ENCODE measurements at places on chromosomes 3 and 15.
A peak's percentile ranks its signal among the peaks of the same experiment; 100 is the strongest.

- H3K27me3 ChIP-seq, result no peaks in the 10 kb centered on the region
- no peak for DNase-seq
- H3K4me1 ChIP-seq, result no peaks in the 10 kb centered on the region
- no peak overlapping the region for H3K4me3 ChIP-seq
- H3K36me3 ChIP-seq, result no peaks in the 10 kb centered on the region
These were observed 6.7 kb downstream of the SPPL2A start for GRCh38 chr15:50758712-50759205.

DNA sequence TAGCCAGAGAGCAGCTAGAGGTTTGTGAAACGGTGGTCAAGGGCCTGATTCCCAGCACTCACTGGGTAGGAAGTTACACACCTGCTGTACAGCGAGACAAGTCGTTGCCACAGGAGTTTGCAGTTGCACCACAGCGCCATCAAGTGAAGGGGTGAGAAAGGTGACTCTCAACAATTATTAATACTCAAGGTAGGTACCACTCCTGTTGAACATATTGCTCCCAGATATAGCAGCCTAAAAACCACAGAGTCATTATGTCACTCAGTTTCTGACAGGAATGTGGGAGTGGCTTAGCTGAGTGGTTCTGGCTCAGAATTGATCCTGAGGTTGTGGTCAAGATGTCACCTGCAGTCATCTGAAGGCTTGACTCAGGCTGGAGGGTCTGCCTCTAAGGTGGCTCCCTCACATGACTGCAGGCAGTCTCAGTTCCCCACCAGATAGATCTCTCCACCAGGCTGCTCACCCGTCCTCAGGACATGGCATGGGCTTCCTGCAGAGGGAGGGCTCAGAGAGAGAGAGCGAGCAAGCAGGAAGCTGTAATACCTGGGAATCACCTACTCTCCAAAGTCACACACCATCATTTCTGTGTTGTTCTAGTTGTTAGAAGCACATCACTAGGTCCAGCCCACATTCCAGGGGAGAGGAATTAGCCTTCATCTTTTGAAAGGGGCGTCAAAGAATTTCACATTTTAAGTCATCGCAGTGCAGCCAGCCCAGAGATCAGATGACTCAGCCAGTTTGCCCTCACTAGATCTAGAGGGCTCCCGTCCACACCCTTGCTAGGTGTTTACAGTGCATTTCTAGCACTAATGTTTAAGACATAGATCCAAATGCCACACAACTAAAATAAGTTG, 17.0 kb upstream of the ANO10 start:
- H3K36me3 ChIP-seq, result no peaks in the 10 kb centered on the region
- DNase-seq, result no peak

- H3K27me3 ChIP-seq, result no peaks in the 10 kb centered on the region
- no peak for DNase-seq
- H3K36me3 ChIP-seq, result no peaks in the 10 kb centered on the region
- H3K27ac ChIP-seq, result no peak overlapping the region
- no peak overlapping the region for H3K4me3 ChIP-seq
These were observed 41.1 kb downstream of the FGD5 start for GRCh38 chr3:14859880-14860279.

GRCh38 chr3:183490653-183491052, 62.2 kb upstream of the MCF2L2 start:
- H3K4me1 ChIP-seq, result no peaks in the 10 kb centered on the region
- no peaks in the 10 kb centered on the region for H3K27me3 ChIP-seq
- H3K4me3 ChIP-seq, result no peak overlapping the region

GRCh38 chr15:90038632-90039095, 37.5 kb downstream of the ZNF710 start:
- H3K4me3 ChIP-seq, result no peak overlapping the region
- H3K4me1 ChIP-seq, result peaks cover 4% of the 10 kb centered on the region
- DNase-seq, result no peak
- H3K36me3 ChIP-seq, result no peaks in the 10 kb centered on the region
- no peaks in the 10 kb centered on the region for H3K27me3 ChIP-seq
- H3K27ac ChIP-seq, result peak overlapping the region; percentile 1

DNA sequence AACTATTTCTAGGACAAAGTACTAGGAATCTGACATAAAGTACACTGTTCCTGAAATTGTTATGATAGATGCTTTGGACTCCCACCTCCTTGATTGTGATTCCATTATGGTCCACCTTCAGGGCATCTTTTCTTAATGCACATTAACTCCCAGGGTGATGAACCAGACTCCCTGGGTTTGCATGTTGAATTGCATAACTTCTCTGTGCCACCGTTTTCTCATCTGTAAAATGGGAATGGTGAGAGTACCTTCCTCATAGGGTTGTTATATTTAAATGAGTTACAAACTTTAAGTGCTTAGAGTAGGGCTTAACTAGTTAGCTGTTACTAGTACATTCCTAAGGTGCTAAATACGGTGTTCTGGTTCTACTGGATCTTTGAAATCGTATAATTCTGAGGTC, 81.9 kb downstream of the CMSS1 start:
- no peaks in the 10 kb centered on the region for H3K36me3 ChIP-seq
- H3K27me3 ChIP-seq, result no peaks in the 10 kb centered on the region
- H3K4me3 ChIP-seq, result no peak overlapping the region
- no peaks in the 10 kb centered on the region for H3K4me1 ChIP-seq

GRCh38 chr3:5059782-5060181, 62.3 kb upstream of the ARL8B start:
- H3K36me3 ChIP-seq, result no peaks in the 10 kb centered on the region
- no peaks in the 10 kb centered on the region for H3K27me3 ChIP-seq

- H3K27ac ChIP-seq, result no peak overlapping the region
- no peak for DNase-seq
- H3K4me3 ChIP-seq, result no peak overlapping the region
- H3K27me3 ChIP-seq, result no peaks in the 10 kb centered on the region
- no peaks in the 10 kb centered on the region for H3K4me1 ChIP-seq
These were observed 138.4 kb downstream of the LEKR1 start for GRCh38 chr3:156964577-156964976.

GRCh38 chr15:95227235-95227634, 995.9 kb downstream of the MCTP2 start:
- H3K27ac ChIP-seq, result no peak overlapping the region
- H3K27me3 ChIP-seq, result no peaks in the 10 kb centered on the region
- H3K4me3 ChIP-seq, result no peak overlapping the region
- H3K4me1 ChIP-seq, result no peaks in the 10 kb centered on the region

All from breast epithelium (tissue), 4 donors.